Mesenteric fat pad (tissue), 1 donor: ENCODE measurements at places on chromosomes 13 and 19.
A peak's percentile ranks its signal among the peaks of the same experiment; 100 is the strongest.

GRCh38 chr13:69866555-69866954 is 241.1 kb upstream of the ATXN8OS start:
- no peak for DNase-seq

DNA sequence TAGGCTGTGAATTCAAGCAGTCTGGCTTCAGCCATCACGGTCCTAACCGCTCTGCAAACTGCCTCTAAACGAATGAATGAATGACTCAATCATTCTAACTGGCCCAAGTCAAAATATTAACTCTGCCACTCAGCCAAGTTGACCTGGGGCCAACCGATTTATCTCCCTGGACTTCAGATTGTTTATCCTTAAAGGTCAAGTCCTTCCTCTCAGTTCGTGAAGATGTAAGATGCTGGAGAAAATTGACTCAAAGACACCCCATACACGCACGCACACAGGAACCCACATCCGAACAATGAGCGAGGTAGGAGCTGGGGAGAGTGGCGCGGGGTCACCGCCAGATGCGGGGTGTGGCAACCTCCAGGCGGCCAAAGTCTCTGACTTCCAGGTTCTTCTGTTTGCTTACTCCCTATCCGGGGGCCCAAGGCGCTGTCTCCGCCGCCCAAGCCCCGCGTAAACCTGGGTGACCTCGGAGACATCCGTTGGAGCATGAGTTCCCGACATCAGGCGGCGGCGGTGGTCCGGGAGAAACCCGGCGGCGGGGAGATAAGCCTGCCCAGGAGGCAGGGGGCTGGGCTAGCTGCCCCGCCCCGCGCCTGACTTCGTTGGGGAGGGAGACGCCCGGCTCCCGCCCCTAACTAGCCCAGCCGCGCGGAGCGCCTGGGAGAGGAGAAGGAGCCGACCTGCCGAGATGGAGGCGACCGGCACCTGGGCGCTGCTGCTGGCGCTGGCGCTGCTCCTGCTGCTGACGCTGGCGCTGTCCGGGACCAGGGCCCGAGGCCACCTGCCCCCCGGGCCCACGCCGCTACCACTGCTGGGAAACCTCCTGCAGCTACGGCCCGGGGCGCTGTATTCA is at the start of gene CYP2S1:
TSS of gene CYP2S1 (plus strand) at position 646 of the 856 bp plus-strand sequence. CDS start at position 692, 46 bp downstream.
- DNase-seq: no peak

GRCh38 chr13:100646030-100646673 is 28.4 kb downstream of the TMTC4 start:
- no peak for DNase-seq

DNA sequence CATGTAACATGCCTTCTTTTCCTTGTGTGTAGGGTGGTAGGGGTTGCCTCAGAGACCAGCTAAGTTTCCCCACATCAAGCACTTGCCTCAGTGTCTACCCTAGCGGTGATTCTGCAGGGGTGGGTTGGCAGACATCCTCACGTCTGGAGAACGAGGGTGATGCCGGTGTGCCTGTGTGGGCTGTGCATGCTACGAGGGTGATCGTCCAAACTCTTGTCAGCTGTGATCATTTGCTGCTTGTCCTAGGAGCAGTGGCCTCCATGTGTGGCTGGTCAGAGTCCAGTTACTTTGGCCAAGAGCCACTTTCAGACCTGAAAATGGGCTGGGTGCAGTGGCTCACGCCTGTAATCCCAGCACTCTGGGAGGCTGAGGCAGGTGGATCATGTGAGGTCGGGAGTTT is 5.1 kb downstream of the GPI start:
- no peak for DNase-seq

- no peak for DNase-seq
Measured at GRCh38 chr19:37654629-37655300, 500 bp downstream of the ZFP30 start.

DNA sequence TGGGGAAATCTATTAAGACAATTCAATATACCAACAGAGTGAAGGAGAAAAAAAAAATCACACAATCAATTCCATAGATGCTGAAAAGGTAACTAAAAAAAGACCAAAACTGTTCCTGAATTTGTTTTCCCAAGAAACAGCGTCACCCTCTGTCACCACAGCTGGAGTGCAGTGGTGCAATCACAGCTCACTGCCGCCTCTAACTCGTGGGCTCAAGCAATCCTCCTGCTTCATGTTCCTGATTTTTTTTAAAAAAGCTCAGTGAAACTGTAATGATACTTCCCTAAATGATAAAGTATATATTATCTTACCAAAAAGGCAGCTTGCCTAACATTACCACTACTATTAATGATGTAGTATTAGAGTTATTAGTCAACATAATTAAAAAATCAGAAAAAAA is 19.6 kb upstream of the ZFP14 start:
- no peak for DNase-seq

- DNase-seq: no peak
Measured at GRCh38 chr13:70171151-70171550, 62.9 kb upstream of the KLHL1 start.

- no peak for DNase-seq
Measured at GRCh38 chr13:82344867-82345266, 1537.4 kb downstream of the SLITRK1 start.

DNA sequence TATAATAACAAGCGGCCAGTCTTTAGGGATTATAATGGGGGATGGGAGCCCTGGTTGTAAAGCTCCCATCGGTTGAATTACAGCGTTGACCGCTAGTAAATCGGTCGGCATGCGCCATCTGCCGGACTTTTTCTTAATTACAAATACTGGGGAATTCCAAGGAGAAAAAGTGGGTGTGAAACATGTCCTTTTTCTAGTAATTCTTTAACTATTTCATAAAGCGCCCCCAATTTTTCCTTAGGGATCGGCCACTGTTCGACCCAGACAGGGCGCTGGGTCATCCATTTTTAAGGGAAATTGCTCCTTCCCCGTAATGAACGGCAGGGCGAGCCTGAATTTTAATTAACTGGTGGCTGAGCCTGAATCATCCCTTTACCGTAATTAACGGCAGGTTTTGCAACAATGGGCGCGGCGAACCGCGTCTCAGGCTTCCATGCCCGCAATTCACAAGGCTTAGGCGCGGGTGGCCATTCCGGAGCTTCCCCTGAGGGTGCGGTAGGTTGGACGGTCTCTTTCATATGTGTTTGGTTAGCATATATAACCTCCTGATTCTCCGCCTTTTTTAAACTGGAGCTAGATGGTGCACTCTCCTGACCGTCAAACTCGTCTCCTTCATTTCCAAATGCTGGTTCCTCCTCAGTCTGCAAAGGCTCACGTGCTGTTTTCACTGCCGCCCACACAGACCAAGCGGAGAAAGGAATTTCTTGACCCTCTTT is 30.2 kb upstream of the EVI5L start:
- peak; percentile 88 for DNase-seq

DNA sequence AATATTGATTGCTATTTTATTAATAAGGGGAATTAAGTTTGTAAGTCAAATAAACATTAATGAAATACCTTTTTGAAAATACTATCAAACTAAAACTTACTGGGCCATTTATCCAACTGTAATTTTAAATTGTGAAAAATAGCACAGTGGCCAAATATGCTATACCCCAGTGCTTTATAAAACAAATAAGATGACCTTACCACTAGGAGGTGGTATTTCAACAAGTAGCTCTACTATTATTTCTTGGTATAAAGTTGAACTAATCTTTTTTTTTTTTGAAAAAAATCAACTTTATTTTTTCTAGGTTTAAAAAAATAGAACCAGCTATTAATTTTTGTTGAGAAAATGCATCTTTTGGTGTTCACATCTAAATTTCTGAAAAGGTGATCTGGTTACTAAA is 14.7 kb downstream of the LACC1 start:
- DNase-seq: no peak

DNA sequence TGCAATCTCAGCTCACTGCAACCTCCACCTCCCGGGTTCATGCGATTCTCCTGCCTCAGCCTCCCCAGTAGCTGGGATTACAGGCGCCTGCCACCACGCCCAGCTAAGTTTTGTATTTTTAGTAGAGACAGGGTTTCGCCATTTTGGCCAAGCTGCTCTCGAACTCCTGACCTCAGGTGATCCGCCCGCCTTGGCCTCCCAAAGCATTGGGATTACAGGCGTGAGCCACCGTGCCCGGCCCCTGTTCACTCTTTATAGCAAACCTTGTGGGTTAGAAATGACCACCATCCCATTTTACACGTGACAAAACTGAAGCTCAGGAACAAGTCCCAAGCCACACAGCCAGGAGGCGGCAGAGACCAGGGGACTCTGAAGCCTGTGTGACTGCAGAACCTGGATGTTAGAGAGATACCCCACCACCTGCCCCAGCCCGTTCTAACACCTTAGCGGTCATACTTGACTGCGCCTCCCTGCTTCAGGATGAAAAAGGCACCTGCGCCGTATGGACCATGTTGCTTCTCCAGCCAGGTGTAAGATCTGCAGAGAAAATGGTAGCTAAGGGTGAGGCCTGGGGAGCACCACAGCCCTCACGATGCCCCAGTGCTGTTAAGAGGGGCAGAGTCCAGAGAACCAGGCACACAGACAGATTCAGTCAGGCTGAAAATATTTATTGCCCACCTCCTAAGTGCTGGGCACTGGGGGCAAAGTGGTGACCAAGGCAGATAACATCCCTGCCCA is 3.6 kb downstream of the DMAC2 start:
- no peak for DNase-seq

DNA sequence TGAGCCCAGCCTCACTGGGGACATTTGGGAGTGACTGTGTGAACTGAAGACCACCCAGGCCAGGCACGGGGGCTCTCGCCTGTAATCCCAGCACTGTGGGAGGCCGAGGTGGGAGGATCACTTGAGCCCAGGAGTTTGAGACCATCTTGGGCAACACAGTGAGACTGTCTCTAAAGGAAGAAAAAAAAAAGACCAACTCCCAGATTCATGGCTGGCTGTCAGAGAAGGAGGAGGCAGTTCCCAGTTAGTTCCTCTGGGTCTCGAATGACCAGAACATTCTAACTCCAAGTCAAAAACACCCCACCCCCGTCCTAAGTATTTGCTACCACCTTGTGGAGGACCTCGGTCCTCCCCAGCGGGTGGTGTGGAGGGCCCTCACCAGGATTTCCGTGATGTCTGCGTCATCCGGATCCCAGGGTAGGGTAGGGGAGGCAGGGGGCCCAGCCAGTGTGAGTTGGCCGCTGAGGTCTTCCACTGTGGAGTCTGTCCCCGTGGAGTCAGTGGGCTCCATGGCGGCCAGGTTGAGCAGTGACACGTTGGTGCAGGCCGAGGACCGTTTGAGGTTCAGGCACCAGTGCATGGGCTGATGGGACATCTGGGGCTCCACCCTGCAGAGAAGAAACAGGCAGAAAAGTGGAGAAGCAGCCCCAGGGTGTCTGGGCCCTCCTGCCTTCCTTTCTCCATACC is 1.3 kb downstream of the TSKS start:
- DNase-seq: no peak

DNA sequence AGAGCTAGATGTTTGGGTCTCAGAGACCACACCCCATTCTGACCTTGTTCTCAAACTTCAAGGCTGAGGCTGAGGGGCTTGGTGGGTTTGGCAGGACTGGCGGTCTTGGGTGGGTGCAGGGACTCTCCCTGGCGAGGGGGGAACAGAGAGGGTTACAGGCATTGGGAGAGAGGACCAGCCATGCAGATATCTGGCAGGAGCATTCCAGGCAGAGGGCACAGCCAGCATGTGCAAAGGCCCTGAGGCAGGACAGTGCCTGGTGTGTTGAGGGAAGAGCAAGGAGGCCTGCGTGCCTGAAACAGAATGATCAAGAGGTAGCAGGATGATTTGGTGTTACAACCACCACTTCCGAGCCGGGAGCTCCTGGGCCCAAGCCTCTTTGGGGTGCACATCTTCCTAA is 27.4 kb downstream of the NFILZ start:
- no peak for DNase-seq

DNA sequence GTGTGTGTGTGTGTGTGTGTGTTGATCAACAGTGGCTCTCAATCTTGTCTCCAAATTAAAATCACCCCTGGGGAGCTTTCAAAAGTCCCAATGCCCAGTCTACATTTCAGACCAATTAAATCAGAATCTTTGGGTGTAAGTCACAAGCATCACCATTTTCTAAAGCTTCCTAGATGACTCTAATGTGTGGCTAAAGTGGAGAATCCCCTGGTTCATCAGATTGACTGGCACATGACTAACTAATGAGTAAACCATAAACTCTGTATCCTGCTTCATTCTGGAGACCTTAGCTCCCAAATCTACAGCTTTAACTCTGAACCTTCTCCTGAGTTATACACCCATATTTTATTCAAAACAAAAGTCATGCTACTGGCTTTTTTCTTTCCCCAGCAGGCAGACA is 131.3 kb downstream of the SUCLA2 start:
- no peak for DNase-seq

DNA sequence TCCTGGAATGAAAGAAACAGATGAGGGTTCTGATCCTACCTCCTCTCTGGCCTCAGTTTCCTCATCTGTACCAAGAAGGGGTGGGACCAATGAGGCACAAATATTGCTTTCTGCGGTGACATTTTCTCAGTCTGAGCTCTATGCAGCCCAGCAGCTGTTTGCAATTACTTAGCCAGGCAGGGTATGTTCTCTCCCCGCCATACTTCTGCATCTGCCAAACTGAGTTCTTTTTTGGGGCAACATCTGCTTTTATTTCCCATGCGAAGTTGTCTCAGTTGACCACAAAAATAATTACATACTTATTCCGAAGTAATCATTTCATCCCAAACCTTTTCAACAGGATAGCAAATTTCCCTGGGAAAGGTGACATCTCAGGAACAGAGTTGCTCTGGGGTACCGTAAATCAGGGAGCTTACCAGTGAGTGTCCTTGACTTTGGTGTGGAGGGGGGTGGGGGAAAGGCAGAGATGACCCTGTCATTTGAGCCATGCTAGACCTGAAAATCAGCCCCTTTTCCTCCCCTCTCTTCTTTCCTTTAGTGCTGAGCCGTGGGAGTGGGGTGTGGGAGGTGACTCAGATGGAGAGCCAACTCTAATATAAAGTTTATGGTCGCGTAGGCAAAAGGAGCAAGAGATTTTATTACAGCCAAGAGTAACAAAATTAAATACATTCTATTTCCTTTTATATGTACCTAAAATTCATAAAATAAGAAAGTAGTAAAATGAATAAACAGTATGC is 165.7 kb upstream of the KL start:
- no peak for DNase-seq

GRCh38 chr19:55156202-55157063 is 1.1 kb downstream of the TNNI3 start:
- DNase-seq: no peak

GRCh38 chr19:993831-994393 is 6.3 kb upstream of the GRIN3B start:
- no peak for DNase-seq

DNA sequence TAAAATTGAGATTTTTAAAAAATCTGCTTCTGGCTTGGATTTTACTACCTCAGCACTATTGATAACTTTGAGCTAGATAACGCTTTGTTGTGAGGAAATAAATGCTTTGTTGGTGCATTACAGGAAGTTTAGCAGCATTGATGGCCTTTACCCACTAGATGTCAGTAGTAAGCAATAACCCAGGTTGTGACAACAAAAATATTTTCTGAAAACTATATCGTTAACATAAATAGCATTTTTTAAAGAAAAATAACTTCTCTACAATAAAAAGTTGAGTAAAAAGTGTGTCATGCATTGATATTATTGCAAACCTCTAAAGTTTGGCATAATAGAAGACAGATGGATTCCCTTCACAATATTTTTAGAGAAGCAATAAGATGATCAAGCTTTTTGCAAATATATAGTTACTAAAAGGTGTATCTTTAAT is 1246.5 kb downstream of the UQCRFS1 start:
- no peak for DNase-seq
